ENCODE measurements at places on chromosomes 16 and 17.

DNA sequence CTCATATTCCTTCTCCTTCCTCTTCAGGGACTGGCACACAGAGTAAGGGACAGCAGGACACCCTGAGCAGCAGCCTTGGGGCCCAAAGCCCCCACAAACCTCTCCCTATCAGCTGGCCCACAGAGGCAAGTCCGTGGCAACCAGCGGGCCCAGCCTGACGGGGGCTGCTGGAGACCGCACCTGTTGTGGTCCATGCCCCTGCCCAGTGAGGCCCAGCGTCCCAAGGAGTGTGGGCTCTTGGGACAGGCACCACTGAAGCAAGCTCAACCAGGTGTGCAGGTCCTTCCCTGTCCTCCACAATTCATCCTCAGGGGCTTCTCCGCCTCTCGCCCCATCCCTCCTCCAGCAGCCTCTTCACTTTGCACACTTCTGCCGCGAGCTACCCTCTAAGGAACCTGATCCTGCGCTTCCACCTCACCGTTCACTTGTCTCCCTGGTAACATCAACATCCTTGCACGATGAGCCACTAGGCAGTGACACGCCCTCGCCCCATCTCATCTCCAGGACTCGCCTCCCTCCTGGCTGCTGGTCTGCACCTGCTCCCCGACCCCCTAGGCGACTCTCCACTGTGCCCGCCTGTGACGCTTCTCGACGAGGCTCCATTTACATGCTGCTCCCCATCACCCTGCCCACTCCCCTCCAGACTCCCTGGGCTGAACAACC lies 12.7 kb downstream of the MNT start:
- DNase-seq = no peak

DNA sequence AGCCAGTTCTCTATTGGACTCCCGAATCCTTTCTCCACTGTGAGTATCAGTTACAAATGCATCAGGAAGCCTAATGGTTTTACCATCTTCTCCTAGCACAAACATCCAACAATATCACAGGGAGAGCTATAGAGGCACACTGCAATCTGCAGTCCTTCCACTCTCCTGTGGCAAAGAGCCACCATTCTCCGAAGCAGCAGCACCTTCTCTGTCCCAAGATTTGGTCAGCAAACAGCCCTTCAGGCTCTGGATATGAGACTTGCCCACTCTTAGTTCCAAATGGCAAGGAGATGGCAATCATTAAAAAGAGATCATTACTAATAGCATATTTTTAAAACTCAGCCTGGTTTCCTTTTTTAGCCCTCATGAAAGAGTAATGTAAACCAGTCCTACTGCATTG lies 223.4 kb downstream of the HS3ST3A1 start:
- no peak for DNase-seq

- no peak for DNase-seq
Observed at GRCh38 chr16:23031508-23032098, 117.6 kb downstream of the USP31 start.

DNA sequence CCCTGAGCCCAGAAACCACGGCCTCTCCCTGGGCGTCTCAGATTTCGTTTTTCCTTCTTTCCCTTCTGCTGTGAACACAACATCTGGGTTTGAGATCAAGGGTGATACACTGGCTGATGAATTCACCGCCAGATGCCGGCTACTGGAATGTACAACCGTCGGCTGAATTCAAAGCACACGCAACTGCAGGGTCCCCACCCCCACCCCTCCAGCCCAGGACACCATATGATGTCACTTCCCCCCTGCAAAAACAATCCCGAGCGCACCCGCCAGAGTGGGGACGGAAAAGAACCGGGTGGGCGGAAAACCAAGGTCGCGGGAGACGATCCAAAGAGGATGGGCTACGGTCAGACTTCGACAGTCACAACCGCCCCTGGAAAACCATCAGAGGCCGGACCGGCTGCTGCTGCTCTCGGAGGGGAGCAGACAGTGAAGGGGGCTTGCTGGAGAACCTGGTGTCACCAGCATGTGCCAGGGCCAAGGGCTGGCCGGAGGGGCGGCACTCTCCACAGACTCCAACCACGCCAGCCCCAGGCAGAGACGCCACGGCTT lies 23.3 kb downstream of the CEP295NL start:
- DNase-seq = no peak

DNA sequence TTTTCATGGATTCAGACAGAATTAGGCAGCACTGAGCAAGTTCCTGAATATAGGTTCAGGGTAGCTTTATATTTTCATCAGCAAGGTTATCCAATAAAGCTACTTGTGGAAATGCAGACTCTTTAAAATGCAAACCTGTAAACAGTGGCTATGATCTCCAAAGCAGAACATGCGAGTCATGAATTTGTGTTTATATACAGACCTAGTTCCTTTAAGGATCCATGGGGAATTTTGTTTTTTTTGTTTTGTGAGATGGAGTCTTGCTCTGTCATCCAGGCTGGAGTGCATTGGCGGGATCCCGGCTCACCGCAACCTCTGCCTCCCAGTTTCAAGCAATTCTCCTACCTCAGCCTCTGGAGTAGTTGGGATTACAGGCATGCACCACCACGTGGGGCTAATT lies 14.8 kb downstream of the CLEC16A start:
- no peak for DNase-seq

- DNase-seq = no peak
Observed at GRCh38 chr16:87931504-87931903, 4.8 kb downstream of the CA5A start.

GRCh38 chr16:6571044-6571443 lies 761.6 kb upstream of the RBFOX1 start:
- DNase-seq = no peak

DNA sequence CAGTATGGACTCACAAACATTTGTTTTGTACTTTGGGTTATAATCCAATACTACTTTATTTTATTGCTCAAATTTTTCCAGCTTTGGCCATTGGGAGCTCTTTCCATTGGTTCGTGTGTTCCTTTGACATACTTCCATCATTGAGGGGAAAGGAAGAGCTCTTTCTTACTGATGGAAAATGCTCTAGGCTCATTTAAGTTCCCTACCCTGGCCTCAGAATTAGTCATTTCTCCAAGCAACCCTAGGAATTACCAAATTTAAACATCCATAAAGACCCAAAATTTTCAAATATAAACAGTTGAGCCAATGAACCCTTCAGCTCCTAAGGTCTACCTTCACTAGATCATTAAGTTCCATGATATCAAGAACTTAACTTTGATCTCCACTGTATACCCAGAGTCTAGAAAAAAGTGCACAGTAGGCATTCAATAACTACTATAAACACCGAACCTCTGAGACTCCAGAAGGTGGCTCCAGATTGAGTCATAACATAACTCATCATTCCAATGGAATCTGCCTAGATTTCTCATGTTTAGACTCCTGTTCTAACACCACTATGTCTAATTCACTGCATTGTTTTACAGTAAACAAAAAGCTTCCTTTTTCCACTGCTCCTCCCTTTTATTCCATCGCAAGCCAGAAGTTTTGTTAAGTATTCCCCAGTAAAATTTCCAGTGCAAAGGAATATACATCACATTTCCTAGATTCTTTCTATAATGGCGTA lies 39.0 kb downstream of the SMURF2 start:
- peak; percentile 90 for DNase-seq

DNA sequence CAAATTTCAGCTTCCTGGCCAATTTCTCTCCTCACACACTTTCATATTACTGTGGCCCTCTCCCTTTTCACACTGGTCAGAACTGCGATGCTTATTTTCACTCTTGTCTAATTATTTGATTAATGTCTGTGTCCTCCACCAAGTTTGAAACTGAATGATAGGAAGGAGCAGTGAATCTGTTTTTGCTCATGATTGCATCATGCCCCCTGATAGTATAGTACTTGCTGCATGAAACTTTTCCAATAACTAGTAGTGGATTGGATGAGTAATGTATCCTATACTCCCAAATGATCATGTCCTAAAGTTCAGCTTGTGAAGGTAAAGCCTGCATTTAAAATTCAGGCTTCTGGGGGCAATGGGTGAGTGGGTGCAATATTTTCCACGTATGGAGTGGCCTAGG lies 121.2 kb downstream of the ASIC2 start:
- DNase-seq = no peak

GRCh38 chr17:29612404-29613280 lies 10.1 kb downstream of the CORO6 start:
- DNase-seq = no peak

DNA sequence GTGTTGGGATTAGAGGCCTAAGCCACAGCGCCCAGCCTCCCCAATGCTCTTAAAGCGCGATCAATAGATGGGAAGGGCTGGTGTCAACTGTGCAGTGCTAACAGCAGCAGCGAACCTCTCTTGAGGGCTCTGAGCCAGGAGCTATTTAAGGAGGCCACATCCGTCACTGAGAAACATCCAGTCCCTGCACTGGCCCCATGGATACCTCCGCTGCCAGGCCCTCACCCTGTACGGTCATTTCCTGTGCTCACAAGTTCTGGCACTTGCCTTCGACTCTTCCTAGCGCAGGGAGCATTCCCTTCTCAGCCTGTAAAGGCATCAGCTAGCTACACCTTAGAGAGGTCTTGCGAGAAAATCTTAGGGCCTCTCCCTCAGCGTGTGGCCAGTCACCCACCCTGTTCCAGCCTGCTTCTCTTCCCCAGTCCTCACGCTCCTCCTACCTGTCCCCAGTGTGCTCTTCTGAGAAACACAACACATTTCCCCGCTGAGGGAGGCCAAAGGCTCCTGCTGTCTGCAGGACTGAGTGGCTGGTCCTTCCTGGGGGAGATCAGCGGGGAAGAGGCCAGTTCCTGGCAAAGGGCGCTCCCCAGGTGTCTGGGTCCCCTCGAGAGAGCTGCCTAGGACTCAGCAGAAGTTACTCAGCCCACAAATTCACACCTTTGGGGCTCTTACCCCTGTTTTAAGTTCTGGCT lies 28.6 kb downstream of the GTF3C1 start:
- DNase-seq = no peak

GRCh38 chr17:68867759-68868516 lies 87.3 kb downstream of the ABCA8 start:
- DNase-seq = no peak

- no peak for DNase-seq
Observed at GRCh38 chr17:29140051-29140621, 40.1 kb downstream of the MYO18A start.

DNA sequence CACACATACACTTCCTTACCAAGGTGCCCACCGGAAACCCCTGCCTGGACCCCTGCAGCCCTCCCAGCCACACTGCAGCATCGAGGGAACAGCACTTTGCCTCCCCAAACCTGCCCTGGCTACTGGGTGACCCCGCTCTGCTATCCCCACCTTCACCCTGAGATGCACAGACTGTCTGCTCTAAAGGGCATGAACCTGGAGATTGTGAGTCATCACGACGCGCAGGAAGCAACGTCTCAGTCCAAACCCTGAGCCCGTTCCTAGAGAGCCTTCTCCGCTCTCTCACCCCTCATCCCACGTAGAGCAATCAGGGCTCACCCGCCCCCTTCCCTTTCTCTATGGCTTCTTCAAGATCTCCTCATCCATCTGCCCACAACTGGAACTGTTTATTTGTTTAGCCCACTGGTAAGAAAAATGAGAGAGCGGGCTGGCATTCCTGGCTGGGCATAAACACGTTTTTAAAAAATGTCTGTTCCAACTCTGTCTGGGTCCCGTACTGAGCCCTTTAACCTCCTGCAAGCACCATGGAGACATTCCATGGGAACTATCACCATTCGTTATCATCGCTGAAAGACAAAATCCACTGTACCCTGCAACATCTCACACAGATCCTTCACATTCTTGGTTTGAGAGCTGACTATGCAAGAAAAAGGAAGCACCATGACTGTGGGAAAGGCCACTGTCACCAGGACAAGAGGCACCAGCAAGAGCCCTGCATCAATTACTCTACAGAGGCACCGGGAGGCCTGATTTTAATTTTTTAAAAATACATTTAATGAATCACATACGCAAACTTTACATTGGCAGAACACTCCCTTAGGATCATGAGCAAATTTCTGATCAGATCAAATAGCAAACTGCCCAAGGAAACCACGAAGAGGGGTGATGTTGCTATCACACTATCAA lies 28.2 kb downstream of the ZFHX3 start:
- DNase-seq = no peak

- no peak for DNase-seq
Observed at GRCh38 chr17:81129289-81129688, 36.0 kb upstream of the PVALEF start.

- no peak for DNase-seq
Observed at GRCh38 chr17:74990581-74991105, 3.2 kb downstream of the CDR2L start.

GRCh38 chr16:73036074-73036826 lies 11.7 kb downstream of the ZFHX3 start:
- no peak for DNase-seq

DNA sequence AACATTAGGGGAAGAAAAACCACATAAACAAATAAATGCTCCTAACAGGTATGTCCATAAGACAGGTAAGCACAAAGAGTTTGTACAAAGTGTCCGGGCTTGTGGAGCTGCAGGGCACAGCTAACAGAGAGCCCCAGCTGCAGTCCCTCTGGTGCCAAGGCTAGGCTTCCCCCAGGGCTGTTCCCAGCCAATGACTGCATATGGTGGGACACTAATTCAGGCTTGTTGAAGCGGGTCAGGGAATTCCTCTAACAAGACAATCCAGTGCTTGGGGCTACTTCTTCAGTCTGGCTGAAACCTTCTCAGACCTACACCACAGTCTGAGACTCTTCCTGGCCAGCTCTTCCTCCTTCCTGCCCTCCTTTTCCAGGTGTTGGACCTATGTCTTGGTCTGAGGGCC lies 51.7 kb upstream of the ALDH3A1 start:
- peak; percentile 93 for DNase-seq

GRCh38 chr17:80106176-80106575 lies 4.8 kb downstream of the GAA start:
- DNase-seq = no peak

DNA sequence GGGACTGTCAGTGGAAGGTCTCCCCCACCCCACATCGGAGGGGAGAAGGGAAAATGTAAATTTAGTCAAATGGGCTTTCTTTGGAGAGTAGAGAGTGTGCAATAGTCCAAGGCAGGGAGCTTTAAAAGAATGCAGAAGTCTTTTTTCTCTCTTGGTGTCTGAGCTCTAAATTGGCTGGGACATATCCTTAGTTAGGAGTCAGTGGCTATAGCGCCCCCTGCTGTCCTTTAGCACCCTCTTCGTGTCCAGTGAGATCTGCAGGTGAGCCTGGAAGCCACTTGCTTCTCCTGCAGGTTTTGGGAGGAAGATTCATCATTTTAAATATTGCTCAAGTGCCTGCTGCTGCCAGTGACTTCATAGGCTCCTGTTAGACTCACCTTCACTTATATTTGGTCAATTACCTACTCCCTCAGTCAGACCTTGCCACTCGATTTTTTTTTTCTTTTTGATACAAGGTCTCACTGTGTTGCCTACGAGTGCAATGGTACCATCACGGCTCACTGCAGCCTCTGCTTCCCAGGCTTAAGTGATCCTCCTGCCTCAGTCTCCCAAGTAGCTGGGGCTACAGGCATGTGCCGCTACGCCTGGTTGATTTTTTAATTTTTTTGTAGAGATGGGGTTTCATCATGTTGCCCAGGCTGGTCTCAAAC lies 174.8 kb downstream of the PRKCB start:
- DNase-seq = no peak

Data from foreskin keratinocyte (primary cell).